ENCODE measurements at places on chromosomes 13 and 19.
A peak's percentile ranks its signal among the peaks of the same experiment; 100 is the strongest.

GRCh38 chr13:43132257-43132656 is 108.9 kb downstream of the DNAJC15 start:
- peak; percentile 38 for DNase-seq

DNA sequence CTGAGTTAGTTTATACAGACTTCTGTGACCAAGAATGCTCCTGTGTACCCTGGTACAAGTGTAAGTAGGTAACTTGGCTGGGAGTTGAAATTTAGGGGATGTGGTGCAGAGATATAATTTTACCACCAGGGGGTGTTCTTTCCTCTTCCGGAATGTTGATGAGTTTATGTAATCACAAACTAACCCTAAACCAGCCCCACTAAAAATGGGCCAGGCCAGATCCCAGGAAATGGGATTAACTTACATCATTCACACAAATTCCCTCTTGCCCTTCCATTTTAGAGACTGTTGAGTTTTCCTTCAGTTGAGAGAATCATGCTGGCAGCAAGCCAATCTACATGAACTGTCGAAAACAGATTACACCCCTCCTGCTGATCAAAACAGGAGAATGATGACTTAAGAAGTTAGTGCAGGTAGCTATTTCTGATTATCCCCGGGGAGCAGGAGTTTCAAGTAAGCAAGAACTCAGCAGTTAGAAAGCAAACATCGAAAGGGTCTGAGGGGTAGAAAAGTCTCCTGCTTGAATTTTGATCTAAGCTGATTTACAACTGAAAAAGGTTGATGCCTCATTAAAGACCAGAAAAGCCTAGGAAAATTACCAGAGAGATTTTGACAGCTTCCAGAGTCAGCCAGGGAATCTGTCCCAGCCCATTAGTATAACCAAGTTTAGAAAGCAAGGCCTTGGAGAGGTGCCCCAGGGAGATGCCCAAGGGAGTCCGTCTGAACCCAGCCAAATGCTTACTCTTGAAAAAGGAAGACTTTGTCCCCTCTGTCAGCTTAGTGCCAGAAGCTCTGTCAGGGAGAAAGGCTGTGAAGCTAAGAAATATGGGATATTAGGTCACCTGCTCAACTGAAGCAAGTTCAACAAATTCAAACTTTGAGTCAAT is 32.3 kb upstream of the MED4 start:
- peak; percentile 28 for DNase-seq

- no peak for DNase-seq
These were observed 763 bp downstream of the TEKTIP1 start for GRCh38 chr19:3539756-3540118.

GRCh38 chr13:89279374-89279773 is 1608.2 kb downstream of the SLITRK5 start:
- no peak for DNase-seq

GRCh38 chr19:32289566-32290210 is 55.7 kb upstream of the ZNF507 start:
- DNase-seq, result no peak

- DNase-seq, result no peak
These were observed 3.5 kb downstream of the KCNA7 start for GRCh38 chr19:49069026-49069425.

DNA sequence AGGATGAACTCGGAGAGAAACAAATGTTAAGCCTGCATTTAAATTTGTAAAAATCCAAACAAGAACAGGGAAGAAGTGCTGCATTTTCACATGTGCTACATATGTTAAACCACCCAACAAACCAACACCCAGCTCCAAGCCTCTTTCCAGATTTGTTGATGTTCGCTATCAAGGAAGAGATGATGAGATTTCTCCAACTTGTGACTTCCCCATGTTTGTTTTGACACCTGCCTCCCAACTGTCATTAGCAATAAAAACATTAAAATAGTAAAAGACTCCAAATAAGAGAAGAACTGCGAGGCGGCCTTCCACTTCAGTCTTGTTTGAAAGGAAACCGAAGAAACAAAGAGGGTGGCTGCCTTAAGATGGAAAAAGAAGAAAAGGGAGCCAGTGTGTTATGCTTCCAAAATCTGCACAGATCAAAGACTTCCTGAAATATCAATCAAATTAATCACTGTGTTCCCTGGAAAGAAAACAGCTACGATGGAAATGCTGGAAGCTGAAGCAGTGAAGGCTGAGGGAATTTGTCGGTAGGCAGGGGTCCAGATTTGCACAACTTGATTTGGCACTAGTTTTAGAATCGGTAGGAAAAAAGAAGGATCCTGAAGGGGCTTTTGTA is 14.0 kb upstream of the GGACT start:
- DNase-seq, result no peak

GRCh38 chr13:102596147-102597028 is at the start of gene TPP2:
Gene TPP2, plus strand, starts transcription at chr13:102596986. Its CDS starts 53 bp downstream, at chr13:102597039.
- DNase-seq, result peak; percentile 98

- DNase-seq, result no peak
These were observed 7.0 kb downstream of the CALM3 start for GRCh38 chr19:46608178-46608577.

GRCh38 chr13:61215116-61215515 is 200.5 kb downstream of the PCDH20 start:
- DNase-seq, result no peak

DNA sequence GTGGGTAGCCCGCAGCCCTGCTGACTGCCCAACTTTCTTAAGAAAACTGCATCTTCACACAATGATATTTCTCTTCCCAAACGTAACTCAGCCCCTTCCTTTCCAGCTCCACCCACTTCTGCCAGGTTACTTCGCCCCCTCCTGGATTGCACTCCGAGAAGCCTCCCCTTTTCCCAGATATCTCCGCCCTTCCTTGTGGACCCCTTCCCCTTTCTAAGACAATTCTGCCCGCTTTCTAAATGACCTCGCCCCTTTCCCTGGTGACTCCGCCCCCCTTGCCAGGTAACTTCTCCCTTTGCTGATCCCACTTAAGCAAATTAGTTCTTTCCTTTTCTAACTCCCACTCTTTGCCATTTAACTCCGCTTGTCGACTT is 2.6 kb downstream of the VSIG10L start:
- DNase-seq, result no peak

- peak; percentile 70 for DNase-seq
These were observed 16.3 kb downstream of the POP4 start for GRCh38 chr19:29622166-29623070.

GRCh38 chr19:45876411-45877197 is 9.3 kb downstream of the IRF2BP1 start:
- DNase-seq, result peak; percentile 69

GRCh38 chr13:27130979-27131623 is 40.5 kb downstream of the USP12 start:
- peak; percentile 28 for DNase-seq

DNA sequence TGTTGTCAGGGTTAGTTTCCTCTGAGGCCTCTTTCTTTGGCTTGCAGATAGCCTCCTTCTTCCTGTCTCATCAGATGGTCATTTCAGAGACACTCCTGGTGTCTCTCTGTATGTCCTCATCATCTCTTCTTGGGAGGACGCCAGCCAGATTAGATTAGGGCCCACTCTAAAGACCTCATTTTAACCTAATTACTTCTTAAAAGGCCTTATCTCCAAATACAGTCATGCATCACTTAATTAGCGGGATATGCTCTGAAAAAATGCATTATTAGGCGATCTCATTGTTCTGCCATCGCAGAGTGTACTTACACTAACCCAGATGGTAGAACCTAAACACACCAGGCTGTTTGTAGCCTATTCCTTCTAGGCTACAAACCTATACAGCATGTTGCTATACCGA is 89.0 kb downstream of the CDK8 start:
- DNase-seq, result peak; percentile 1

GRCh38 chr19:6035026-6035425 is 57.1 kb upstream of the RANBP3 start:
- DNase-seq, result no peak

- DNase-seq, result peak; percentile 64
These were observed 23.0 kb upstream of the LAMP1 start for GRCh38 chr13:113273851-113274590.

DNA sequence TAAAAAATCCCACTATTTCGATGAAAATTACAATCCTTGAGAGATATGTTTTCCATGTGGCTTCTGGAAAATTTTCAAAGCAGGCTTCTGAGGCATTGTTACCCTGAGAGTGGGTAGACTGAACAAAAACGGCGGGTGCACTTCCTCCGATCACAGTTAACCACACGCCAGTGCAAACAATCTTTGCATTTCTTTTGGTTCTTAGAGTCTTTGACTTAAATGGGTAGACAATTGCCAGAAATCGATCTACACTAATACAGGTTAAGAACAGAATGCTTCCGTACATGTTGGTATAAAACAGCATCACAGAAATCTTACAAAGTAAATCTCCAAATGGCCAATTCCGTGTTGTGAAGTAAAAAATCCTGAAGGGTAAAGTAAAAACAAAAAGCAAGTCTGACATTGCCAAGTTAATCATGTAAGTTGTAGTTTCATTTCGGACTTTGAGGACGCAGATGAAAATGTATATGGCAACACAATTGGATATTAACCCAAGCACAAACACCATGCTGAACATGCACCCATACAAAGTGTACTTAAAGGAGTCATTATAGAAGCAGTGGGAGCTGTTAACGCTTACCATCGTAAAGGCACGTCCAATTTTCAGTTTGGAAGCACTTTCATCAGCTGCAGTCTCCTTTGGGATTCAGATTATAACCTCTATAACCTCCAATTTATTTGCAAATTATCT is 927 bp downstream of the LPAR6 start:
- DNase-seq, result no peak

DNA sequence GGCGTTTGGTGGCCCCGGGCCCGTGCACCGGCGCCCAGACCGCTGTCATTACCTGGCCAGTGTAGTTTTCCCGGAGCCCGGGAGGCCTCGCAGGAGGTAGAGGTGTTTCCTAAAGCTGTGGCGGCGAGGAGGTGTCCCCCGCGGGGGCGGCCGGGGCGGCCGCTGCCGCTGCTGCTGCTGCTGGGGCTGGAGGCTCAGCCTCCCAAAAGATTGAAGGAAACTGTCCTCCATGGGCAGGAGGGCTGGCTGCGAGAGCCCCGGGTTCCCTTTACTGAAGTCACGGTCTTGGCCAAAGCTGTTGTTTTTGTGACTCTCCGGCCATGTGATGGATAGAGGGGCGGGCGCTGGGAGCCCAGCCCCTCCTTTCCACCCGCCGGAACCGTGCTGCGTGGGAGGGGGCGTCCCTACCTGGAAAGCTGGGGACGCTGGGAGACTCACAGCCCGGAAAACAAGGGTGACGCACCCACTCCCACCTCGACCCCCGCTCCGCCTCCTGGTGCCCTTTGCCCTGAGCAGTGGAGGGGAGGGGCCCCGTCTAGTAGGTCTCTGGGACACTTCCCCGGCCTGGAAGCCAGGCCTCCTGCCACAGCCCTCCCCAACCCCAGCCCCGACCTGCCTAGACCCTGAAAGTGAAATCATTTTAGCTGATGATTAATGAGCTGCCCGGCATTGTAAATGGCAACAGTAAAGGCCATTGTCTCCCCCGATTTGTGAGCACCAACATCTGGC is at the start of gene N4BP2L1:
Gene N4BP2L1 (minus strand): TSS at position 279 of the 729 bp plus-strand sequence. CDS start 48 bp downstream, at position 231.
- DNase-seq, result peak; percentile 47

DNA sequence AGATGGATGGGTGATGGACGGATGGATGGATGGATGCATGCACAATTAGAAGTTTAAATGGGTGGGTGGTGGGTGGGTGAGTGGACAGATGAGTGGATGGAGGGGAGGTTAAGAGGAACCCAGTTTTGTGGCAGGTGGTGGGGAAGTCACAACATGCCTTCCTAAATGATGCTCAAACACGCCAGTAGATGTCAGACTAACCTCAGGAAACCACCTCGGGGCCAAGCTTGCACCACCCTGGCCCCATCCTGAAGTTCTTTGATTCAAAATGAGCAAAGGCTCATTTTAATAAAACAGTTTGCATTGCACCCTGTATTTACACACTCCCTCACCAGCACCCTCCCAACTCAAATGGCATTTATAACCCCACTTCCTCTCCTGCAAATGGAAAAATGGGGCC is 91.4 kb upstream of the CACNA1A start:
- peak; percentile 73 for DNase-seq

GRCh38 chr13:102680842-102681740 is 13.8 kb downstream of the METTL21C start:
- DNase-seq, result no peak

DNA sequence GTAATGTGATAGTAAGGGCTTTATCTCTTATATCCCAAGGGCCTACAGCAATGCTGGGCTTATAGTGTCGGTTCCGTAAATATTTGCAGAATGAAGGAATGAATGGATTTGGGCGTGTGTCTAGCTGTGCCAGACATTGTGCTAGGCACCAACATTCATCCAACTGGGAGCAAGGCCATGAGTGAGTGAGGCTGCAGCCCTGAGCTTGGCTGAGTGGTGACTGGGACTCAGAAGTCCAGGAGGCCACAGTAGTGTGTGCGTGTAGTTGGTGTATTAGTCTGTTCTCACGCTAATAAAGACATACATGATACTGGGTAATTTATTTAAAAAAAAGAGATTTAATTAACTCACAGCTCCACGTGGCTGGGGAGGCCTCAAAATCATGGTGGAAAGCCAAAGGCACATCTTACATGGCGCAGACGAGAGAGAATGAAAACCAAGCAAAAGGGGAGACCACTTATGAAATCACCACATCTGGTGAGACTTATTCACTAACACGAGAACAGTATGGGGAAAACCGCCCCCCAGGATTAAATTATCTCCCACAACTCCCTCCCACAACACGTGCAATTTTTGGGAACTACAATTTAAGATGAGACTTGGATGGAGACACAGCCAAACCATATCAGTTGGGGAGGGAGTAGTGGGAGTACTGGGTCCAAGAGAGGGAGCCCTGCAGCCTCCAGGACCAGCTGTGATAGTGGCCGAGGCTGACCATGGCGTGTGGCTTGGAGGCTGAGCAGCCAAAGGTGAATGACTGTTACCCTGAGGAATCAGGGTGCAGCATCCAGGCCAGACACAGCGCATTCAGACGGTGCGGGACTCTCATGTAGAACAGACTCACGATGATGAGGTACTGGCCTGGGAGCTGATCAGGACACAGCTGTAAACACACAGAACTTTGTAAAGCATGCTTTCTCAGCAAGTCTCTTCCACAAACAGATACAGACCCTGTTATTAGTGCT is 104.6 kb downstream of the TEX26 start:
- no peak for DNase-seq

DNA sequence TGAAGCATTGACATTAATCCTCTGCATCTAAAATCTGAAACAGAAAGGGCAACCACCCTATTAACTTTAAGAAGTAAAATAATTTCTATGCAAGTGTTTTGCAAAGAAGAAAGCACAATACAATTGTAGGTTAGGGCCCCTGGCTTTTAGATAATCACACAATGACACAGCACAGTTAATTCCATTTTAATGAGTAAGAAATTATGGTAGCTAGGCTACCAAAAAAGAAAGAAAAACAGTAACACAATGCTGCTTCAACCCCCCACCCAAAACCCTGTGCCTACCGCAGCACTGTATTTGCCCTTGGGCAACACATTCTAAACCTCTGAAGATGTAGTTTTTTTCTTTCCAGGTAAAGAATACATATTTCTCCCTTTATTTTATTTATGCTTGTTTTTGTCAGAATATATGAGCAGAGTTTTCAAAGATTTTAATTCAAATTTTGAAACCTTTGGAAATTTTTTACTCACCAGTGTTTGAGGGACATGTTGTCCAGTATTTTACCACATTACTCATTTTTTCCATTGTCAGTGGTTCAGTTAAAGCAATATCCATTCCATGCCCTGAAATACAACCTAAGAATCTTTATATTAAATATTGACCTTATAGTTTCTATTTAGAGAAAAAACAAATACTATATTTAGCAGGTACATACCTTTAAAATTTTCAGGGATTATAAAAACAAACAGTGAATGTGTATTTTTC is 21.1 kb downstream of the SOHLH2 start:
- peak; percentile 75 for DNase-seq

All from Daoy (cell line).